NCI-H1092 (cell line): ENCODE measurements at places on chromosomes 1 and 21.
A peak's percentile ranks its signal among the peaks of the same experiment; 100 is the strongest.

- no peak for DNase-seq
Measured at GRCh38 chr1:170326186-170326585, 180.4 kb downstream of the NTMT2 start.

DNA sequence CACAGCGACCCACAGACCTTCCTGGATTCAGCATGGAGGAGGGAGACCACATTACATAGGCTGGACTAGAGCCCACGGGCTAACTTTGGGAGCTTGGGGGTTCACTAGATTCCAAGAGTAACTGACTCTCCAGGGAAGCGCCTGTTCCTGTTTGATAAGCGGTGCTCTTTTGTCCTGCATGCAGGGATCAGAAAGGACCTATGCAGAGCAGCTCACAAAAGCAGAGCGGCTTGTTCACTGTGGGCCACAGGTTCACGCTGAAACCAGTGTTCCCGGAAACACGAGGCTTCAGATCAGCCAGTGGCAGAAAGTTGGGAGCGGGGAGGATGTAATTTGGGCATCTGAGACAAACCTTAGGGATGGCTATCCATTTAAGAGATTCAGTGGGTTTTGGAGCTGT is 403.9 kb downstream of the PCP4 start:
- no peak for DNase-seq

- no peak for DNase-seq
Measured at GRCh38 chr1:73517603-73518191, 680.3 kb downstream of the LRRIQ3 start.

GRCh38 chr1:116460261-116460660 is 87.2 kb downstream of the ATP1A1 start:
- no peak for DNase-seq

GRCh38 chr21:27802816-27803475 is 836.1 kb upstream of the ADAMTS5 start:
- DNase-seq: no peak

DNA sequence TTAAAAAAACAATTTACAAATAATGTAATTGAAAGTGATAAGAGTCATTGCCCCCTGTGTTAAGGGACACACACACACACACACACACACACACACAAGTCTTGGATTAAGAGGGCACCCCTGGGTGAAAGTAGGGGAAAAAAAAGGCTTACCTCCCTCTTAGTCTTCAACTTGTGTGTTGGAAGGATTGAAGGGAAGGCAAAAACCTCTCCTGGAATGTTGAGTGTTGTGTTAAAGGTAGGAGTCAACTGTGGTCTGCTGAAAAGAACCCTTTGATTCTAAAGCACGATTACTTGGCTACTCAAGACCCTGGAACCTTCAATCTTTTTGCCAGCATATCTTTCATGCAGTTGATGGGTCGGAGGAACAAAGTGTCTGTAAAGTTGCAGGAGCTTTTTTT is 6.4 kb downstream of the PBX1 start:
- no peak for DNase-seq

DNA sequence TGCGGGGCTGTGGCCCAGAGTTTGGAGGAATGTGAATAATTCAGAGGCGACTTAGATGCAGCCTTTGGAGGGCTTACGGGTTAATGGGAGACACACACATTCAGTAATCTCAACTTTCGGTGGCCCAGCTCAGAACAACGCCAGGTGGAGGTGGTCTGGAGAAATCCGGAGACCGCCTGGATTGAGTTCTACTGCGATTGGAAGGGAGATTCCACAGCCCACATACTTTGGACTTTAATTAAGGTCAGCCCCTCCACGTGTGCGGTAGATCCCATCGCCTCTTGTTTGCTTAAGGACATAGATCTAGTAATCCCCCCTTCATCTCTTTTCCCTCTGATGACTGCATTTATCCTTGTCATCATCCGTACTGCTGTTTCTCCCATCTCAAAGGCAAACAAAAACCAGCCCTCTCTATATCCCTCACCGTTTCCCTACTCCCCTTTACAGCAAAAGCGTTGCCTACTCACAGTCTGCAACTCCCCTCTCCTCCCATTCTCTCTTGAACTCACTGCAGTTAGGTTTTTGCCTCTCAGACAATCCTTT is 720 bp upstream of the BSDC1 start:
- DNase-seq: peak; percentile 33

DNA sequence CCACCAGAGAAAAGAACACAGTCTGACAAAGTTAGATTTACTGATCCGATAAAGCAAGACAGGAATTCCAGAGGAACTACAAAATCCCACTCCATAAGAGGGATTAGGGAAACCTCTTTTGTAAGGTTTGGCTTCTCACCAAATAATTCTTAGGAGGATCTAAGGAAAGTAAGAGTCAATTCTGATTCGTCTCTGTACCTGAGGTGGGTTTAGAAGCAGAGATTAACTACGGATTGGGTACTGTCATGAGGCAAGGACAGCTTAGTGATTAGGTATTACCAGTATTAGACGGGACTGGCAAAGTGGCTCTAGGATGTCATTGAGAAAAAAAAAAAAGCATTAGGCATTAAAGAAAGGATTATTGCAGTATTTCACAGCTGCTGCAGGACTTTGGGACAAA is 371.7 kb upstream of the BRINP3 start:
- DNase-seq: no peak

DNA sequence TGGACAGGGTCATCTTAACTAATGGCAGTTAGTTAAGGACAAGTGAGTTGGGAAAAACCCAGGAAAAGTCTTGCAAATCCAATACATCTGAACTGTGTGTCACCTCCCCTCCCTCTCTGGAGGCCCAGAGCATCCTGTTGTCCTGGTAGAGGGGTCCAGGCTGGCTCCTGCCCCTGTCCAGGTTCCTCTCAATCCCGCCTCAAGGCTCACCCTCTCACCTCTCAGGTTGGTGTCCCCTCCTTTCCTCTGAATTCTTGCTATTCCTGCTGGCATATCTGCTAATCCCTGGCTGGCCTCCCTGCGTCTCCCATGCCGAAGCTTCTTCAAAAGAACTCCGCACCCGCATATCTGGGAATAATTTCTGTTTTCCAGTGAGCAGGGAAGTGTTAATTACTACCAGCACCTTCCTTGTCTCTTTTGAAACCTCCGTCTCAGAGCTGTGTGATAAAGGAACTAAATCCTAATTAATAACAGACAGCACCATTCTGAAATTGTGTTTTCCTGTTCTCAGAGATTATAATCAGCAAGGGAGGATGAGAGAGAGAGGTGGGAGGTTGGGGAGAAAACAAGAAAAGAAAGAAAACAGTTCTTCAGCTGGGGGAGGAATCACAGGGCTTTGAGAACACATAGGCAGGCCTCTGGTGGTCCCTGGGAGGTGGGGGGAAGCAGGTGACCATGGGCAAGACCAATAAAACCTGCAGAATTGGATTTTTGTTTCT is 568.0 kb downstream of the PTPRU start:
- DNase-seq: no peak

GRCh38 chr1:38559446-38560165 is 300.0 kb downstream of the RRAGC start:
- DNase-seq: no peak

GRCh38 chr1:191929383-191929782 is 228.9 kb upstream of the RGS18 start:
- no peak for DNase-seq

DNA sequence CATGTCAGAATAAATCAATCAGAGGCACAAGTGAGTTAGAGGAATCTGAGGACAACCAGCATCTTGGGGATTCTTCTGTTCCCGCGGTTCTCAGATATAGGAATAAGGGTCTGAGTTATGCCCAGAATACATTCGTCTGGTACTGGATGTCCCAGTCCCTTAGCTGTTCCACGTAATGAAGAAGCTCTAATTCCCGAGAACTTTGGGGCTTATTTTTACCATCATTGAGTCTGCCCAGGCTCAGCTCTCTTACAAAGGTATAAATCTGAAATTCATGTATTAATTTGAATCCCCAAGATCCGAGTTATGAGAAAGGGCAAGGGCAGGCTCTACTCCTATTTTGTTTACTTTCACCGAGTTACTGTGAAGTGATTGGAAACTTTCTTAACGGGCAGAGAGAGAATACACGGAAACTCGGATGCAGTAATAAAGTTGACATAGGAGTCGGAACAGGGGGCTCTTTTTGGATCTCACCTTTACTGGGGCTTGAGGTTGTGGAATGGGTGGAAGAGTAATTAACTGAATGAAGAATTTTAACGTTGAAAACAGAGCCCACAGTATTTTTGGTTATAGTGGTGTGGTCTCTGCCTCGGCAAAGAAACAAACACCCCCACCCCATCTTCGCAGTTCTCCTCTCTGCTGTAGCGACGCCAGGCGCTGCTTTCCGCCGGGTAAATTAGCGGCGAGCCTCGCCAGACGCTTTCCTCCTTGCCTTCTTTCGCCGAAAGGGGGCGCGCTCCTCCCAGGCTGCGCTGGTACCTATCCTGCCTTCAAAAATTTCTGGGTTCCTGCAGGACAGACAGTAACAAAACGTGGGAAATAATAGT is 7.1 kb downstream of the PRRX1 start:
- no peak for DNase-seq

DNA sequence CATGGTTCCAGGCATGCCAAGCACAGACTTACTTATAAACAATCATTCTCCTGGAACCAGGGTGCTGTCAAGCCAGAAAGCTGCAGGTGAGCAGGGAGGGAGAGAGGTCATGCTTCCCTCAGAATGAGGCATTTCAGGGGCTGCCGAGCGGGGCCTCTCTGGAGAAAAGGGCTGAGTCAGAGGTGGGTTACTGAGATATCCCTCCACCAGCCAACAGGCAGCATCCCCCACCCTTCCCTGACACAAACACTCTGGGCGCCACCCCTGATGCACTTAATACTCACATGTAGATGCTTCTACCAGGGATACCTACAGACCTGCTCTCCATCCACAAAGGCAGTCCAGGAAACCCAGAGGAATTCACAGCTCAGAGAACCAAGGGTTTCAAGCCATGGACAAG is 13.1 kb downstream of the STK40 start:
- DNase-seq: no peak

DNA sequence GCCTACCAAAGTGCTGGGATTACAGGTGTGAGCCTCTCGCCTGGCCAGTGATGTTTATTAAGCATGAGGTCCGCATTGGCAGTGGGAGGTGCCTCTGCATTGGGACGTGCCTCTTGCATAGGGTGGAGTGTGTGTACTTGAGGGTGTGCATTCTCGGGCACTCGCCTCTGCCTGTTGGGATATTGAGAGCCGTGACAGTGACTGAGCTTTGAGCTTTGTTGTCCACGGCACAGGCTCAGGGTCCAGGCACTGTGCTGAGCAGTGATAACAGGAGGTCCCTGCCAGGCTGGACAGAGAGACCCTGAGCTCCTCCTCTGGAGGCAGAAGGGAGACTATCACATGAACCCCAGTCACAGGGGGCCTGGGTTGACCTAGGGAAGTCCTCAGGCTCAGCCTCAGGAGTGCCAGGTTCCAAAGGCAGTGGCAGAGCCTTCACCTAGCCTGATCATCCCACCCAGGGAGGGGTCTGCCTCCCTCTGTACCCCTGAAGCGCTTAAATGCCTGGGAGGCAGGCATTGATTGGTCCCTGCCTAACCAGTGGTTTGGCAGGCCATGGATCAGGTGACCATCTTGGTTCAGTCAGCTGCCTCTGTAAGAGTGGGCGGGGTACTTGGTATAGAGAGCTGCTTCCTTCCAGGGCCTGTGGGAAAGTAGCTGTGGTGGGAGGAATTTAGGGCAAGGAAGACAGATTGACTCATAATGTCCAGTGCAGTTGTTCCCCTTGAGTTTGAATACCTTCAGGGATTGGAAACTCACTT is 213.8 kb upstream of the TMEM51 start:
- DNase-seq: no peak

GRCh38 chr1:94550396-94550795 is 8.8 kb upstream of the F3 start:
- DNase-seq: no peak

DNA sequence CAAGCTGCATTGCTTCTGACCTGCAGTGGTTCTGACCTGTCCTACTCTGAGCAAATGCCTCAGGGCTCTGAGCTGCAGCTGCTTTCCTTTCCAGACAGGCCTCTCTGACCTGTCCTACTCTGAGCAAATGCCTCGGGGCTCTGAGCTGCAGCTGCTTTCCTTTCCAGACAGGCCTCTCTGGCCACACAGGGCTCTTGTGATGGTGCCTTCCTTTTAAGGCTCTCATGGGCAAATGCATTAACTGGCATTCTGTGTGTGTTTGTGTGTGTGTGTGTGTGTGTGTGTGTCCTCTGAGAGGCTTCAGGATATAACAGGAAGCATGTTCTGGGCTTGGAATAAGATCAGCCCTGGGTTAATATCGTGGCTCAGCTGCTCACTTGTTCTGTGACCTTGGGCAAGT is 131.3 kb downstream of the NTPCR start:
- no peak for DNase-seq

- no peak for DNase-seq
Measured at GRCh38 chr1:150987924-150988323, 5.8 kb downstream of the ANXA9 start.

DNA sequence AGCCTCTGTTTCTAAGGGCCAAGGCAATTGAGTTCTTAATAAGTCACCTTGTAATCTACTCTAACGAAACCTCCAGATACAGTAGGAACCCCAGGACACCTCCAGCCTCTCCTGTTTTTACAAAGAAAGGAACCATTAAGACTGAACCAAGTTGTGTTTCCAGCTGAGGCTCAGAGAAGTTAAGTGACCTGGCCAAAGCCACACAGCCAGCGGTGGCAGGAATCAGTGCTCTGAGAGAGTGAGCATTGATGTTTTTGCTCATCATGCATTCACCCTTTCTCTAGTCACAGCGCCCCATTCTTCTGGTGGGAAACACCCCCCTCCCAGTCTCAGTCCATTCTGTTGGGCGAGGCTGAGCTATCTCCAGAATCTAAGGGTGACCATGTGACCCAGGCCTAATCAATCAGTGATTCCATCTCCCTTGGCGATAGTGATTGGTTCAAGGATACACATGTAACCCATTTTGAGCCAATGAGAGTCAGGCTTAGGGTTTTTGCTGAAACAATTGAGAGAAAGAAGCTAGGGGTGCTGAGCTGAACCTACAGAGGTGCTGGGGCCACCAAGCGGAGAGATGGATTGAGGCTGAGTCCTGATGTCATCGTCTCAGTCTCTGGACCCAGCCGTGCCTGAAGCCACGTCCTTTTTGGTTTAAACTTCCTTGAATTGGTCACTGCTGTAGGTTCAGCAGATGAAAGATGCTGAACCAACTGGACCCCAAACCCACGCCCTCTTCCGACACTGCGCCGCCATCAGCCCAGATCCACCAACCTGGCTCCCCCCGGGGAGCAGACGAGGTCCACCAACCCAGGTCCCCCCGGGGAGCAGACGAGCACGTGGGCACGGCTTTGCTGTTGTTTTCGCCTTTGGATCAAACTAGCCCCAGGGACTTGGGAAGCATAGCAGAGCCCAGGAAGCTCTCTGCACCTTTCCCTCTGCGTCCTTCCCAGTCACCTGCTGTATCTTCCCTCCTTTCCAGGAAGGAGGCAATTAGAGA is 28.0 kb upstream of the RERE start:
- no peak for DNase-seq

- DNase-seq: no peak
Measured at GRCh38 chr1:9872430-9873165, 37.5 kb downstream of the CTNNBIP1 start.
